CD4-positive, alpha-beta T cell treated with Interleukin-4 for 4 hours (primary cell): ENCODE measurements at places on chromosomes 2 and 18.

- no peak for DNase-seq
Observed at GRCh38 chr18:62963507-62963906, 248.2 kb downstream of the PHLPP1 start.

- DNase-seq, result no peak
Observed at GRCh38 chr18:61544178-61544577, 210.9 kb downstream of the CDH20 start.

DNA sequence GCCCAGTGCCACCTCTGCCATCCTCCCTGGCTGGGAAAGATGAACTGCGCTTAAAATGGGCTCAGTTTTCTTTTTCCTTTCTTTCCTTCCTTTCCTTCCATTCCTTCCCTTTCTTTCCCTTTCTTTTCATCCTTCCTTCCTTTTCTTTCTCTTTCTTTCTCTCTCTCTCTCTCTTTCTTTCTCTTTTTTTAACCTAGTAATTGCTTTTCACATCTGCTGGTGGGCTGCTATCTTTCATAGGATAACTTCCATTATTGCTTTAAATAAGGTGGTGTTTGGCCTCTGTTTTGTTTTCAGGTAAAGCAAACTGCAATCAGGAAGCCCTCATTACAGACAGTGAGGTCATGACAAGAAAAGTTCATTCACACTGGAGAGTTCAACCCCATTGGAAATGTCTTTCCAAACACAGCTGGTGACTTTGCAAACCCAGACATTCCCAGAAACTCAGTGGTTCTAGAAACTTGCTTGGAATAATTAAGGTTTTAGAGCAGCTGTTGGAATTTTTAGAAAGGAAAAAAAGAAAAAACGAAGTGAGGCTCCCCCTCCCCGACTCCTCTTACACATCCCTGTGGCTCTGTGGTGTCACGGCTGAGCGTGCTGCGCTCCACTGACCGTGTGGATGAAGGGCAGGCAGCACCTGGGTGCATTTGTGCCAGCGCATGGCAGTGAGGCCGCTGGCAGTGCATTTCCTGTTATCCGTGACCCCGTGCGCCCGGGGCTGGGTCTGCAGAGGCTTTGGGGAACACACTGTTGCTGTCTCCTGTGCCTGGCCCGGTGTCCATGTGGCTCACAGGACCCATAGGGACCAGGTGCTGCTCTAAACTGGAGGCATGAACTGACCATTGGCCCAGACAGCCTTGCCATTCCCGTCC, 76.9 kb downstream of the MBP start:
- no peak for DNase-seq

GRCh38 chr2:227038550-227039189, 125.3 kb downstream of the COL4A4 start:
- no peak for DNase-seq

DNA sequence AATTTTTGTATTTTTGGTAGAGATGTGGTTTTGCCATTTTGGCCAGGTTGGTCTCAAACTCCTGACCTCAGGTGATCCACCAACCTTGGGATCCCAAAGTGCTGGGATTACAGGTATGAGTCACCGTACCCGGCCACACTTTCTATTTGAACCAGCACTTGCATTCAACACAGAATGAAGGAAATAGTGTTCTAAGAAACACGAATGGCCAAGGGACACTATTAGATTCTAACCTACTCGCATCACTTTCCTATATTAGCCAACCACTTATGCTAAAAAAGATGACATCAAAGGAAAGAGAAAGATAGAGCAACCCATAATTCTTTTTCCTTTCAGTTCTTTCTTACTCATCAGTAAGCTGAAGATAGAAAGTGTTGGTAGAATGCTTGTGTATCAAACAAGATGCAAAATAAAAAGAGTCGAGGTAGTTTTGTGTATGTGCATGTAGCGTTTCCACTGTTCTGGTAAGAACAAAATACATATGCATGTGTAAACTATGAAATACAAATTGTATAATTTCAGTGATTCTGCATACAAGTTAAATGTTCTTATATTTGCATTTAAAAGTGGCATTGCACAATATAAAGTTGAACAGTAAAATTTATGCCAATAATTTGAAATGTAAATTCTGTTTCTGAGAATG, 247.6 kb downstream of the CDCA7 start:
- no peak for DNase-seq

DNA sequence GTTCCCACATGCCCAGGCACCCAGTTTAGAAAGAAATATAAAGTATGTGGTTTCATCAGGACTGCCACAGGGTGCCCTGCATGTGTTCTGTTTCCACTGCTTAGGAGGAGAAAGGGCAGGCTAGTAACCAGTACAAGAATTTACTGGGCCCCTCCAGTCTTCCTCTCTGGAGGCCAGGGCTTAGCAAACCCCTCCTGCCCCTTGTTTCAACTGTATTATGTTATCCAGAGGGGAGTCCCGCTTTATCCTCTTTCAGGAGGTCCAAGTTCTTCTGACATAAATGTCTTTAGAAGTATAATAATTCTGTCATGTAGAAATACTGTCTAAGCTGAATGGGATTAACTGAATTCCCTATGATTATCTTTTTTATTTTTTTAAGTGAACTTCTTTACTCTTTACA, 132.1 kb downstream of the WDSUB1 start:
- no peak for DNase-seq

DNA sequence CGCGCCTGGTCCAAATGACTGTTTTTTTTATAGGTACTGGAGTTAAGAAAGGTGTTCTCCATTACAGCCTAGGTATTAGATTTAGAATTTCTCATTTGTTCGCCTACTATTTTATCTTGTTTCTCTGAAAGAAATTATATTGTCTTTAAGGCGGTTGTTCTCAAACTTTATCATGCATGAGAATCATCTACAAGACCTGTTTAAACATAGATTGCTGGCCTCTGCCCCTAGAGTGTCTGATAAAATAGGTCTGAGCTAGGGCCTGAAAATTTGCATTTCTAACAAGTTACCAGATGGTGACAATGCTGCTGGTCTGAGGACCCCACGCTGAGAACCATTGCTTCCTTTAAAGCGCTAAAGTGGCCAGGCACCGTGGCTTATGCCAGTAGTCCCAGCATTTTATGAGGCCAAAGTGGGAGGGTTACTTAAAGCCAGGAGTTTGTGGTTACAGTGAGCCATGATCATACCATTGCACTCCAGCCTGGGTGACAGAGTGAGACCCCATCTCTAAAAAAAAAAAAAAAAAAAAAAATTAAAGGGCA, 34.0 kb upstream of the RNF138 start:
- DNase-seq, result no peak

- no peak for DNase-seq
Observed at GRCh38 chr2:169464882-169465281, 14.4 kb upstream of the BBS5 start.

- DNase-seq, result peak; percentile 8
Observed at GRCh38 chr2:113080134-113080533, 12.4 kb downstream of the IL1F10 start.

- DNase-seq, result no peak
Observed at GRCh38 chr2:49028101-49028500, 126.2 kb downstream of the FSHR start.

GRCh38 chr18:49709347-49709690, 104.0 kb downstream of the ACAA2 start:
- DNase-seq, result no peak

DNA sequence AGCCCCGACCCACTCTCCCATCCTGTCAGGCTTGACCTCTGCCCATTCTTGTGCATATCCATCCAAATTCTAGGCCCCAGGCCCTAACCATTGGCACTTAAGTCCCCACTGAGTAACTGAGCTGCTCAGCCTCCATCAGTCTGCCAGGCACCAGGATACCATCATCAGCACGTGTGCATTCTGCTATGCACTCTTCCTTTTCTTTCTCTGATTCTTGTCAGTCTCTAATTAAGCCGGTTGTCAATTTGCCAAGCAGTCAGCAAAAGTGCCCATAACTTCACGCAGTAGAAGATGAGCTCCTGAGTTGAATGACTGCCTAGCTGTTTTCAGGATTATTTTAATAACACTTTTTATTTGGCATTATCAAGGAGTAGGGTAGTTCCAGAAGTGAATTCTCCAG, 107.2 kb downstream of the FEZ2 start:
- DNase-seq, result no peak

GRCh38 chr18:32286749-32287148, 96.9 kb downstream of the MEP1B start:
- DNase-seq, result no peak

- DNase-seq, result no peak
Observed at GRCh38 chr2:235291461-235291860, 202.4 kb upstream of the AGAP1 start.

GRCh38 chr2:47497843-47498460, 95.0 kb downstream of the MSH2 start:
- DNase-seq, result no peak

DNA sequence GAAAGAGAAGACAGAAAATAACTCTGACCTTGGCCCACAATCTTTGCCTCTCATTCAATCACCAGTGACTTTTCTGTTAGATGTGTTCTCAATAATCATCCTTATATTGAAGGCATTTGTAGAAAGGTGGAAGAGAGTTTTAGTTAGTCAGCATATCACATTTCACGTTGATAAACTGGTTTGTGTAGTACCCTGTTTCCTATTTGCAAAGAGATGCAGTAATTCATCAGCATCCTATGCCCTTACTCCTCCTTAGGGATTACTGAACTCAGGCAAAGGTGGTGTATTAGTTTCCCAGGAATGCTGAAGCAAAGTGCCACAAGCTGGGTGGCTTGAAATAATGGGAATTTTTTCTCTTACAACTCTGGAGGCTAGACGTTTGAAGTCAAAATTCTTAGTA, 145.0 kb downstream of the SPP2 start:
- DNase-seq, result no peak

DNA sequence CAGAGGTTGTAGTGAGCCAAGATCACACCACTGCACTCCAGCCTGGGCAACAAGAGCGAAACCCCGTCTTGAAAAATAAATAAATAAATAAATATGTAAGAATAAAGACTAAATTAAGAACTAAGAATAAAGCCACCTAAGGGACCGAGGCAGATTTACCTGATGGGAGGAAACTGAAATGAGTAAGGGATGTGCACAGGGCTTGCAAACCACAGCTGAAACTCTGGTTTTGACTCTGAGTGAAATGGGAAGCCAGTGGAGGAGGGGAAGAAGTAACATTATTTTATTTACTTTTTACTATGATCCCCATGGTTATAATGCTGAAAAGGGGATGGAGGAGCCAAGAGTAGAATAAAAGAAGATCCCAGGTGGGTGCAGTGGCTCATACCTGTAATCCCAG, 107.3 kb downstream of the CABYR start:
- DNase-seq, result no peak

GRCh38 chr2:10059016-10059351, 15.6 kb downstream of the KLF11 start:
- DNase-seq, result no peak

- DNase-seq, result no peak
Observed at GRCh38 chr18:46754661-46755292, 2.1 kb downstream of the ST8SIA5 start.

GRCh38 chr2:88429929-88430328, 22.6 kb downstream of the FOXI3 start:
- DNase-seq, result no peak

GRCh38 chr18:45015788-45016128, 335.1 kb downstream of the SETBP1 start:
- DNase-seq, result no peak

DNA sequence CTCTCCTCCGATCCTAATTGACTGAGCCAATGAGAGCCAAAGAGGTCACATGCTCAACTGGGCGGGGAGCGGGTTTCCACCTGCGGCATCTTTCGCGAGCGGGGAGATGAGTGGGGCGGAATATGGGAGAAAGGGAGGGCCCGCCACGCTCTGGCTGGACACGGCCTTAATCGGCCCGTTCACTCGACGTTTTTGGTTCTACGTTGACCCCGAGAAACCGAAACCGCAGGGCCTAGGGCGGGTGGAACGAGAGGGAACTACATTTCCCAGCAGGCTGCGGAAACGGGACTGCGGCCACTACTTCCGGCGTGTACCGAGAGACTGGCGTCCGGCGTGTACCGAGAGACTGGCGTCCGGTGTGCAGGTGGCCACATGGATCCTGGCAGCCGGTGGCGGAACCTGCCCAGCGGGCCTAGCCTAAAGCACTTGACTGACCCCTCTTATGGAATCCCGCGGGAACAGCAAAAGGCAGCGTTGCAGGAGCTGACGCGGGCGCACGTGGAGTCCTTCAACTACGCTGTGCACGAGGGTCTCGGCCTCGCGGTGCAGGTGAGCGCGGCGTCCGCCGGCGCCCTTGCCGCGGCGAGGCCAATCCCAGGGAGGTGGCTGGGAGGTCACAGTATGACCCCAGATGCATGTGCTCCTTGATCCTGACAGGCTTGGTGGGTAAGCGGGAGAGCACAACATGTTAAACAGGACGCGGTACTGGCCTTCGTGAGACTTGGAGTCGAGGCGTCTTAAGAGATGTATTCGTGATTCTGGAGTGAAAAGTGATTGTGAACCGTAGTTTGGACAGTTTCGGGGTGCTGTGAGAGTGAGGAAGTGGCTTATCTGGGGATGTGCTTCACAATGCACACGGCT, at the start of gene POLR1B:
TSS of gene POLR1B (plus strand) at position 343 of the 861 bp plus-strand sequence. CDS start at position 373, 30 bp downstream.
- DNase-seq, result peak; percentile 71

- DNase-seq, result no peak
Observed at GRCh38 chr2:208531361-208531760, 124.8 kb downstream of the PTH2R start.

DNA sequence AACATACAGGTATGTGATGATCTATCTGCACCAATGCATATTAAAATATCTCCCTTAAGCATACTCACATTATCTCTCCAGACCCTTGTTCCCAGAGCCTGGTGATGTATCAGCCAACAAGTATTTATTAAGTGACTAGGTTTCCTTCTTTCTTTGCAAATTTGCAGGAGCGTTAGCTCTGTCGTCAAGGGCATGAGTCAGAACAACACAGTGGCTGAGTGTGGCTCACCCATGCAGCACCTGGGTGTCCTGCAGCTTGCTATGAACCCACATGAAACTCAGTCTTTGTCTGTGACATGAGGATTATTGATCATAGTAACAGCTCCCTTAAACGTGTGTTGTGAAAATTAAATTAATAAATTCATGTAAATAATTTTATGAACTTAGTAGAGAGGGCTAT, 96.6 kb downstream of the PIEZO2 start:
- no peak for DNase-seq

DNA sequence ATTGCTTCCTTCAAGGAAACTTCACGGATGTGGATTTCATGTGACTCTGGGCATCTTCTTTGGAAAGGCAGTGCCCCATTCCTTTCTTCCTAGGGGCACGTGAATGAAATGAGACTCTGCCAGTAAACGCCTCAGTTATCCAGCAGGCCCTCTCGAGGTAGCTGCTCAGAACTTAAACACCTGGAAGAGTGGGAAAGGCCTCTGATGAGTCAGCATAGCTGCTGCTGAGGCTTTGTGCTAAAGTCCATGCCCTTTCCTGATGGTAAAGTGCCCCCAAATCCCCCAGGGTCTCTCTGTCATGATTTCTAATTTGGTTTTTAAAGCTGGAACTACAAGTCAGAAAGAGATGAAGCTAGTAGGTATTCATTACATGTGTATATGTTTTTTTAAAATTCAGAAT, 3.8 kb downstream of the SLC1A4 start:
- DNase-seq, result no peak

- DNase-seq, result no peak
Observed at GRCh38 chr2:149858901-149859634, 271.5 kb upstream of the MMADHC start.

DNA sequence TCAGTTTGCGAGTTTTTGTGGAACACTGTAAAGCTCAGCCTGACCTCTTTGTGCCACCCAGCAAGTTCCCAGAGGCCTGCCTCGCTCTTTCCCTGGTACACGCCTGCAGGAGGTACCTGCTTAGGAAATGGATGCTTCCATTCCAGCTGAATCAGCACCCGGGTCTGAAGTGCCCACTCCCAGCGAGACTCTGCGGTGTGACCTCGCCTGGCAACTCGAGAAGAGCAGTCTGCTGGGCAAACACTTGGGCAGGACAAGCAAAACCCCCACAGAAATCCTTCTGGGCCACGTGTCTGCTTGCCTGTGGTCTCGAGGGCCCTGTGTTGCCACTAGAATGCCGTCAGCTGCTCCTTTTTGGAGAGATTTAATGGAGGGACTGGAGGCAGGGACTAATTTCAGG, 127.6 kb downstream of the MAPK4 start:
- no peak for DNase-seq
